T-helper 2 cell treated with Interferon-gamma antibody and Interleukin-4, amounts not matched to agents 5 μg/mL and 100 μg/mL, for 36 hours (primary cell): ENCODE measurements at places on chromosomes 2 and 18.

DNA sequence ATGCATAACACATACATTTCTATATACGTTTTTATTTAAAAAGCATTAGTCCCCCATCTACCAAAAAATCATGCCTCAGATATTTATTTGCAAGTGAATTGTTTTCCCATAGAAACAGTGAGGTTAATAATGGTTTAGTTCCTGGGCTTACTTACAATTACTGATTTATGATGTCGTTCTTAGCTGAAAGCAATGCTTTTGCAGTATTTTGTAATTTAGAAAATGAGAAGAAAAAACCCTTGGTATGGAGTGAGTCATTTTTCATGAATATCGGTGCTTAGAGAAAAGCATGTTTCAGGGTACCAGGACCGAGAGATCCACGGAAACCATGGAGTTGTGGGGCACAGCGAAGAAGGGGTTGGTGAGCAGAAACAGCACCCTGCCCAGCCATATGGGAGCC lies 12.0 kb upstream of the CDK15 start:
- DNase-seq = no peak

- DNase-seq = no peak
Observed at GRCh38 chr2:173941567-173941966, 23.6 kb downstream of the SP3 start.

DNA sequence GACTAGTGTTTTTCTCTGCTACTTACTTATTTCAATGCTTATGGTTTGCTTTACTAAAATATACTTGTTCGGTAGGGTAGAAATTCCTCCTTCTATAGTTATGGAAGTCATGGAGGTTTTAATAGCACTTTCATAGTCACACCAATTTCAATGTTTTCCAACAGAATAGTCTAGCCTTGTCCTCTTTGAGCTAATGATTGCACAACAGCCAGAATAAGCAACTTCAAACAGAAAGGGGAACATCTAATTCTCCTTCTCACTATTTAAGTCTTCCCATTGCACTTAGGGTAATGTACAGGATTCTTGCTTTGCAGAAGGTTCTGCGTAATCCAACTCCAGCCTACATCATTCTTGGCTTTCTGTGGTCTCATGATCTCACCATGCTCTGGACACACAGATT lies 287.7 kb upstream of the GCFC2 start:
- no peak for DNase-seq

DNA sequence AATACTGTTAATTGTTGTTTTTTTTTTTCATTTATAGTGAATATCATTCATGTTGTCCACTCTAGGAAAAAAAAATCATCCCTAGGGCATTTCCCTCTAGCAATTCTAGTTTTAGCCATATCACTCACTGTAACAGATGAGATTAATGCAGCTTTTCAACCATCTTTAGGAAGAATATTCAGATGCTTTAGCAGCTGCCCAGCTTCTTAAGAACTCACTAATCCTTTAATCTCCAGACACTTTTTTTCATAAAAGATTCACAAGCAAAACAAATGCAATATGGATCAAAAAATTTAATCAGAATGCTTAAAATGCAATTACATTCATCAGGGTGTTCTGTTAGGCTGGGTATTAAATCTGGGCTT lies 692.6 kb downstream of the ERBB4 start:
- DNase-seq = no peak

DNA sequence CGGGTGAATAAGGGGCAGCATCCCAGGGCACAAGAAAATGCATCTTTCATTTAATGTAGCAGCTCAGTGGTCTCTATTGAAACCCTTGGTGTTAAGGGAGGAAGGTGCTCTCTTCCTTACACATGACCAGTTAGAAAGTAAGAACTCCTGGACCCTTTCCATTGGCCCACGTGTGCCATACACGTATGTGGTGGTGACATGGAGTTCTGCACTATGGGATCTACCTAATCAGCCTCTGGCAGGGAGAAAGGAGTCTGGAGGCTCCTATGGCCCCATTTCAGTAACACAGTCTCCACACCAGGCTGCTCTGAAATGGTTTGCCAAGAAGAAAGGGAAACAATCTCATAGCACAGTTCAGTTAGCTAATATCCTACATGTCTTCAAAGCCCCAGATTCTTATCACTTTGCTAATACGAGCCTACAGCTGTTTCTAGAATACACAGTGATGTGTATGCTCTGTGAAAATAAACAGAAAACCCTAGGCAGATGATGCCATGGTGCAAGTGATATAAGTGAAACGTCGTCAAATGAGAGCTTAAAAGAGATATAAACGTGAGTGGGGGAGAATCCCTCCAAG lies 7.0 kb downstream of the EFEMP1 start:
- DNase-seq = no peak
